ENCODE measurements at places on chromosomes 5 and 9.

DNA sequence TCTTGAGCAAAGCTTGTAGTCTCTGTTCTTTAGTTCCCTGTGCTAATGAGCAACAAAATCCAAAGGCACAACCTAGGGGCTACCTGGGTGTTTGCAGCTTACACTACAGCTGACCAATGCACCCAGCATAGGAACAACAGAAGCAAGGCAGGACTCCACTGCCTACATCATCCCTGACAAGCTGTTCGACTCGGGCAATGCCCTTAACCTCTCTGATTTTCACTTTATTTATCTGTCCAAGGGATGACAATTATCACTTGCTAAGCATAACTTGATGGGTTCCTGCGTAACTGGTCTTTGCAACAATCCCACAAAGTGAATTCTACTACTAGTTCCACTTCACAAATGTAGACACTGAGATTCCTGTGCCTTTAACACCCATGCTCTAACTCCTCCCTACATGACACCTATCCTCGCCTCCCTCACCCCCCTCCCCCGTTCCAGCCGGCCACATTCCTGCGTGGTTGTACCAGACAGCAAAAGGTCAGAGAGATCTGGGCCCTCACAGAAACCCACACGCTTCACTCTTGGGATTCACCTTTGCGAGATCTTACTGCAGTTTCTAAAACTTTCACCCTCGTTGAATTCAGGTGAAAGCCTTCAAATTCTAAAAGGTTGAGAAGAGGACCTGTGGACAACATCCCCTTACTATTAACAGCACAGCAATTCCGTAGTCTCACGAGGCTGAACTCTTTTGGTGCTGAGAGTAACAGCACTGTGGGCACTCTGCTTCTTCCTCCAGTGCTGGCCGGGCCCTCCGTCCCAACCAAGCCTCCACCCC is 995 bp downstream of the IPPK start:
- DNase-seq: no peak

GRCh38 chr5:122751293-122751782 is 23.5 kb upstream of the SNX2 start:
- no peak for DNase-seq

DNA sequence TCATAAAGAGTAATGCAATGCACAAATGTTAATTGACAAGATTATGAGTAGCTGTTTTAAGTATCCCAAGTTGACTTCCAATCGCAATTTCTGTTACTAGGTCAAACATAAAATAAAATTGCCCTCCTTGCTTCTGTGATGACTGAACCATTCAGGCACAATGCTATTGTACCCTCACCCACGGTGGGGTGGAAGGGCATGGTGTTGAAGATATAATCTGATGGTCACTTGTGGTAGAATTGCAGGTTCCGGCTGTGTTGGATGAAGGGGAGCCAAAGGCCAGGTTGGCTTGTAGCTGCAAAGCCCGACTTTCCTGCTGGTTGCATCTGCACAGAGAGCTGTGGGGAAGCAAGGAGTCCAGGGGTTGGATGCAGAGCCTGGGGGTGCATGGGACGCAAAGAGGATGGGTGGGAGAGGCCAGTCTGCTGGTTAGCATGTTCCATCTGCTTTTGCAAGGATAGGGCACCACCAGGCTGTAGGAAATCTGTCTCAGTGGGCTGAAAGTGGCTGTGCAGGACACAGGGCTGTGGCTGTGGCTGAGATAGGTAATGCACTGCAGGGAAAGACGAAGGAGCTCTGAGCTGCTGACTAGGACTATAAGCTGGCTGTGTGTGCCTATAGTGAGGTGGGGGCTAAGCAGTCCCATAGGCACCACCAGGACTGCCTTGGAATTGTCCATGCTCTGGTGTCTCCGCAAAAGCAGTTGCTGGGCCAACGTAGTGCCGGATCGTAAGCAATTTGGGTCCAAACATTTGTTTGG is 31.5 kb upstream of the PUM3 start:
- DNase-seq: no peak

DNA sequence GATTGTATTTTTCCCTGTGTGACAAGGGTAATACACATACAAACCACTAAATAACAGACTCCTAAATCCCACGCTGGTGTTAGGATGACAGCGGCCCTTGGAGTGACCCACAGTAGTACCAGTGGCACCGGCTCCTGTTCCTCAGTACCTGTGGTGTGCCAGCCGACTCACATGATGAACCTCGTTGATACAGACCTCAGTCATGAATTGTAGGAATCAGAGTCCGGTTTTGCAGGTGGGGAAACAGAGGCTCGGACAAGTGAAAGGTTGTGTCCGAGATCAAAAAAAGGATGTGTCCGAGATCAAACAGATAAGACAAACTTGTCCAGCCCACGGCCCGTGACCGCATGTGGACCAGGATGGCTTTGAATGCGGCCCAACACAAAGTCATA is 78.0 kb downstream of the AMBP start:
- no peak for DNase-seq

- no peak for DNase-seq
Measured at GRCh38 chr9:19378164-19378563, 1.9 kb downstream of the RPS6 start.

DNA sequence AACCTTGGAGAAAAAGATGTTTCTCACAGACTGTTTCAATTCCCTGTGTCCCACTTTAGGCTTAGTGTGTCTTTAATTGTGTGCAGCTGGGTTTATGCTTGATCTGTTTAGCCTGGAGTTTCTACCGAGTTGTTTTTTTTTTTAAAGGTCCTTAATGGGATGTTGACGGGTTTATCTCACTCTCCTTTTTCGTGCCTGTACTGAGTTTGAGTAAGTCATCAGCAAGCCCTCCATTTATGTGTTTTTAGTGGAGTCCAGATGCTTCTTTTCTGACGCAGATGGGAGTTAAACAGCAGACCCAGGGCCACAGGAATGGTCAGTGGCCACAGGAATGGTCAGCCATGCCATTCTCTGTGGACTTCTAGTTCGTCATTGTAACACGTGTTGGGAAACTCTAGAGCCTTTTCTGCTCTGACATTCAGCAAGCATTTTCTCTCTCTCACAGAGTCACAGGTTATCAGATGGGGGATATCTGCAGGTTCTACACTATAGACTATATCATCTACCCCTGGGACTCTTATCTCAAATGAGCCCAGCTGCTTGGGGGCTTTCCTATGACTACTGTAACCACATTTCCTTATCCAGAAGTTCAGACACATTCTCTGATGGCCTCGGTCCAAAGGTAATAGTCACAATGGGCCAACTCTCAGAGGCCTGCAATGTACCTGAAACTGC is 190.5 kb downstream of the TTLL11 start:
- DNase-seq: no peak

- DNase-seq: no peak
Measured at GRCh38 chr5:159419576-159419975, 89.3 kb upstream of the IL12B start.

GRCh38 chr5:179905161-179905560 is 2.5 kb downstream of the TBC1D9B start:
- DNase-seq: no peak

GRCh38 chr5:53983568-53984460 is 326.6 kb downstream of the ARL15 start:
- DNase-seq: no peak

- DNase-seq: no peak
Measured at GRCh38 chr5:29758986-29759421, 1434.5 kb upstream of the CDH6 start.

DNA sequence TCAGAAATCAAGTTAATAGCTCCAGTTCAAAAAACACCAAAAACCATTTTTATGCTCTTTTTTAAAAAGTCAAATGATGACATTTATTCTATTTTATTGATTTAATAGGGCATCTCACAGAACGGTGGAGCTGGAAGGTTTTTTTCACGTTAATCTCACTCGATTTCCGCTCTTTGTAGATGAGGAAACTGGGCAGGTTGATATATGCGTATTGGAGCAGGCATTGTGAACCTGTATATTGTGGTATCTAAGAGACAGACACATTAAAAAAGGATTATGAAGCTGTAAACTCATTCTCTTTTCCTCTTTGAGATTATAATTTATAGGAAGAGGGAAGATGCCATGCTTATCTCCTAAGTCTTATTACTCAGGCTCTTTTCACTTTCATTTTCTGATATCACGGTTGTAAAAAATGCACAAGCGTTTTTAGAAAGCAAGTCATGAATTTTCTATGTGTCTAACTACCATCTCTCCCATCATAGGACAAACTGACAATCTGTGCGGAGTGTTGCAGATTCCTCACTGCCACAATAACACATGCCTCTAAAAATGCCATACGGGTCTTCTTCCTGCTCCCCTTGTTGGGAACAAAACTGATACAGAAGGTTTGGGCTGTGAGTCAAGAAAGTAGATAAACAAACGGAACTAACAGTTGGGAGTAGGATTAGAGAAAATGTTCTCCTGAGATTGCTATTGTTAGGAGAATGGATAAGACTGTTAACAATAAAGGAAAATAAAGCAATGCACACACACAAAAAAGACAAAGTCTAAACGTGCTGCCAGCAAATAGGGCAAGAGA is 1997.7 kb downstream of the MAT2B start:
- no peak for DNase-seq

DNA sequence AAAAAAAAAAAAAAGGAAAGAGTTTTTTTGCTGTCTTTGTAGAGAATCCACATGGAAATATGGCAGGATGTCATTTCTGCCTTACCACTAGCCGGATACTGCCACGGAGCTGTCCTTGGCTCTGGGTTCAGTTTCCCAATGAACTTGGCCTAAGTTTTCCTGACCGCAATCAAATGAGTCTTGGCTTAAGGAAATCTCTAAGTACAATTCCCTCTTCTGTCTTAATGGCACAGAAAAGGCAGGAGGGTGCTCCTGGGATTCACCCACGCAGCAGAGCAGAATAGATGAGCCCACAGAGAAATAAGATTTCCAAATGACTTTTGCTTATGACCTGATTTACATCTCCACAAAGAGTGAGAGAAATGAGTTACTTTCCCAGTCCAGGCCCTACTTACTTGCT is 284.0 kb upstream of the VLDLR start:
- DNase-seq: no peak

DNA sequence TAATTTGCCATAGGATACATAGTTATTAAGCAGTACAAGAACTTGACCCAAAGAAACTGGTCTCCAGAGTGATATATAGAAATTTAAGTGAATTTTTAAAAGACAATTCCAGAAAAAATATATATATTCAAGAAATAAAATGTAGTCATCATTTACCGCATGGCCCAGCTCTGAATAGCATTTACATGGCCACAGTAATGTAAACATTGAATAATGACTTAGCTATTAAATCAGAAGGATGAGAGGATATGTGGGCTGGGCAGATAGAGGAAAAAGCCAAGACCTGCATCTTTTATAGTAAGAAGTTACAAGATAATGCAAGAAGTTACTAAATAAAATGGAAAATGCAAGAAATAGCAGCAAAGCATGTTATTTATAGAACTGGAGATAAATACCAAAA is 405.2 kb upstream of the WWC1 start:
- DNase-seq: no peak

GRCh38 chr9:131677444-131678180 is 62.3 kb downstream of the RAPGEF1 start:
- no peak for DNase-seq

GRCh38 chr5:87572611-87573010 is 159.9 kb upstream of the CCNH start:
- DNase-seq: no peak

DNA sequence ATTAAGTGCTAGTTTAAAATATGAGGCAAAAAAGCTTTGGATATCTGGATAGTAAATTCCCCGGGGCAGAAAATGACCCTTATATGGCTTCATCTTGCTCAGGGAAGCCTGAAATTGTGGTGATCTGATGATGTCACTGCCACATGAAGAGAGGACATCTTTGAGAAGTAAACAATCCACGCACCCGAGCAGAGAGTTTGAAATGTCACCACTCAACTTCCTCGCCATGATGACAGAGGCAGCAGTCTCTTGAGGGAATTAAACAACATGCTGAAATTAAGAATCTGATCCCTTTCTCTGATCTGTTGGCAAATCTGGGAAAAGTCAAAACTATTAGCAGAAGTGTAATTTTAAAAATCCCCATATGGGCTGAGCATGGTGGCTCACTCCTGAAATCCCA is 110.0 kb downstream of the TLE1 start:
- DNase-seq: no peak

GRCh38 chr5:98085593-98085992 is 687.9 kb upstream of the RGMB start:
- DNase-seq: no peak

DNA sequence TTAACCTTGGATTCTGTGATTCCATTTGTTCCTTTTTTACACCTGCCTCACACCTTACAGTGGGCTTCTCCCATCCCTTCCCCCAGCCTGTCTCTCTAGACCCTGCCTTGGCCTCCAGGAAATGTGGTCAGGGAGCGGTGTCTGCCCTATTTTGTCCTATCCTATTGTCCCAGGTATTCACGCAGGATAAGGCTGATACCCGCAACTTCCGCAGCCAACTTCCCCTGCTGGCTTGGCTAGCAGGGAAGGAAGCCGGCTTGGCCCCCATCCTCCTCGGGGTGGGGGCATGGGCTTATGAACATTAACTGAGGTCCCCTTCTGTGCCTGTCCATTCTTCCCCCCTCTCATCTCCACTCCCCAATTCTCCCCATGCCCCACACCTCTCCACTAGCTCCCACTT is 3.5 kb downstream of the CSF1R start:
- no peak for DNase-seq

DNA sequence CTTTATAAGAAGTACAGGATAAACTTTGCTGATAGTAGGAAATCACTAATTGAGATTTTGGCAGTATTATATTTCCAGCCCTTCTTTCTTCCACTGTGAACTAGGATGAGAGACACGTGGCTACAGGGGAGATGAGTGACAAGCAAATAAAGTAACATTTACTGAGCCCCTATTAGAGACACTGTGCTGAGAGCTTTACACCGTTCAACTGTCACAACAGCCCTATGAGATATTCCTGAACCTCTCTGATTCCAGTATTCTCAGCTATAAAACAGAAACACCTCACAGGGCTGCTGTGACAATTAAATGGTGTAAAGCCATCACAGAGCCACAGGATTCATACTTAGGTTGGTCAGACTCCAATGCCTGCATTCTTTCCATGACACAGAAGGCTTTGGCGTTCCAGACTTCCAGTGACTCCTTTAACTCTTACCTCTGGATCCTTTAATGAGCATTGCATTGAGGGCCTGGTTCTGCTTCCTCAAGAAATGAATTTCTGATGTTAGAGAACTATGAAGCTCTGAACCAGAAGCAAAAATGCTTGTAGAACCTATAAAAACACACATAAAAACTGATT is 169.0 kb downstream of the CDK5RAP2 start:
- no peak for DNase-seq

DNA sequence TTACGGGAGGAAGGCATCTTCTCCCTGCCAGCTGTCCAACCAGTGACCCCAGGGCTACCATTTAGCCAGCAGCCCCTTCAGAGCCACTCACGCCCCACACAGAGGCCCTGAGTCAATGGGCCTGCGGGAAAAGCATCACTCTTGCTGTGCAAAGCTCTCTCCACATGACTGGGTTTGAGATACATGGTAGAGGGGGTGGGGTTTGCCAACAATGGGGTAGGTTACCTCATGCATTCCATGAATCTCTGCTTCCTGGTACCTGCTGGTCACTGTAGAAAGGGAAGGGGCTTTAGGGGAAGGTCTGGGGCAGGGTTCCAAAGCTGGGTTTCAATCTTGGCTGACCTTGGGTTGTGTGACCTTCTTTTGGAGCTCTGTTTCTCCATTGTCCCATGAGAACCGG is 22.9 kb upstream of the TTLL11 start:
- no peak for DNase-seq

GRCh38 chr9:113695440-113695851 is 180.7 kb upstream of the ZNF618 start:
- no peak for DNase-seq

All from activated T-helper 1 cell treated with anti-CD3 and anti-CD28 coated beads, Interleukin-12 subunit alpha, Interleukin-12 subunit beta, Interleukin-2, Interleukin-4 antibody, amounts not matched to agents 30 ng/mL and 10 ng/mL and 1 ng/mL, durations not matched to agents 14 hours and 24 hours and 36 hours (primary cell).